NT2/D1 (cell line): ENCODE measurements at places on chromosomes 12 and 14.

DNA sequence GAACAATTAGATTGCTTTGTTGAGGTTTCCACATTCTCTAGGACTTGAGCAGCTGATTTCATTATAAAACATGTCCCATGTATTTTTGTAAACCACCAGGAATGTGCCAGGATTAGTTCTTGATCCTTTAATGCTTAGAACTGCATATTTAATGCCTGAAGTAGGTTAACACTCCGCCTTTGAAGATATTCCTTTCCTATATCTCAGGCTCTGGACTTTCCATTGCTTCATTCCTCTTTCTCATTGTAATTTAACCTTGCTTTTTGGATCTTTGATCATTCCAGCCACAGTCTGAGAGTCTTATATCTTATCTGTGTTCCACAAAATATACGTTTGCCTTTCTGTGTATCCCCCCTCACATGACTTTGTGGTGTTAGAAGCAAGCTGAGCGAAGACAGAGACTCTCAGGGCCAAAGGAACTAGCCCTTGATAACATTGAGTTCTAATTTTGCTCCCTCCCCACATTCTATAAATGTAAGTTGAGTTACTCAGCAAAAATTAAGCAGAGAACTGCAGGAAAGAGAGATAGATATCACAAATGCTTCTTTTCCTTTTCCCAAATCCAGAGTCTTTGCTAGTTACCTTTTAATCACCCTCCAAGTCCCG lies 2.4 kb upstream of the CLEC1B start:
- DNase-seq = no peak

DNA sequence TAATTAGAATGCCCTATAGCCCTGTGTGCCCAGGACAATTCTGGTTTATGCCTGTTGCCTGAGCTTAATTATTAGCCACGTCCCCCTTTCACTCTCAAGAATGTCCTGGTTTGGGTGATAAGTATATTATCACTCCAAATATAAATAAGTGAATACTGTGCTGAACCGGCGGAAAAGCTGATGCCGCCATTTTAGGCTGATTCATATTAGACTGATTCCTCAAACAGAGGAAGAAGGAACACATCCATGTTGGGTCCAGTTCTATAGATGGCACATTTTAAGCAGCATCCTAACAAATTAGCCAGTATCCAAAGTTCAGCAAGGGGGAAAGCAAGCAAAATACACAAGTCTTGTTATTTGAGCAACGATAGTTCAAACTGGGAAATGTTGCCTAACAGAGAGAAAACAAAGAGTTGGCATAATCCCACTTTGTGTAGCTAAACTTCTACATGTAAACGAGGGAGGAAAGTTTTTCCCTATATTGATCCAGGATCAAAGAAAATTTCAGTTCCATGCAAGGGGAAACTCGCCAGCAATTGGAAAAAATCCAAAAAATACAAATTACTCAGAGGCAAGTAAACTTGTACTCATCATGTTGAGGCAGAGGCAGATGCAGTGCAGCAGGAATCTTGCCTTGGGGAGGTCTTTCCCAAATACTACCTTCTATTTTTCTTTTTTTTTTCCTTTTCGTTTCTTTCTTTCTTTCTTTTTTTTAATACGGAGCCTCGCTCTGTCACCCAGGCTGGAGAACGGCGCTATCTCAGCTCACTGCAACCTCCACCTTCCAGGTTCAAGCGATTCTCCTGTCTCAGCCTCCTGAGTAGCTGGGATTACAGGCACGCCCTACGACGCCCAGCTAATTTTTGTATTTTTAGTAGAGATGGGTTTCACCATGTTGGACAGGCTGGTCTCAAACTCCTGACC lies 96.2 kb downstream of the ITPR2 start:
- DNase-seq = no peak

GRCh38 chr12:27140478-27140969 lies 58.1 kb upstream of the C12orf71 start:
- no peak for DNase-seq

GRCh38 chr14:99598774-99599173 lies 5.2 kb downstream of the CCDC85C start:
- no peak for DNase-seq

DNA sequence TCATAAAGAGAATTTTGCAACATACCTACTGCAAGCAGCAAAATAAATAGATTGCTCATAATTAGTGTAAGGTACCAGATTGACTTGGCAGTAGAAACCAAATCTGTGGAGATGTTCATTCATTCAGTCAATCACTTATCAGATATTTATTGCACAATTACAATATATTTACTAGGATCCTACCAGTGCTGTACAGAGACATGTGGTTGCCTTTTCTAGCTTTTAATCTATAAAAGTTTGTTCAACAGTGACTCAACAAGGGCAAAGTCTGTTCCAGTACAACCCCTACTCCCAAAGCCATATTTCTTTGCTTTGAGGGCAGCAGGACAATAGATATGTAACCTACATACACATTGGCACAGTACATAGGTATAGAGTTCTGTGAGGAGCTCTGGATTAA lies 27.3 kb downstream of the ABCD2 start:
- DNase-seq = no peak

DNA sequence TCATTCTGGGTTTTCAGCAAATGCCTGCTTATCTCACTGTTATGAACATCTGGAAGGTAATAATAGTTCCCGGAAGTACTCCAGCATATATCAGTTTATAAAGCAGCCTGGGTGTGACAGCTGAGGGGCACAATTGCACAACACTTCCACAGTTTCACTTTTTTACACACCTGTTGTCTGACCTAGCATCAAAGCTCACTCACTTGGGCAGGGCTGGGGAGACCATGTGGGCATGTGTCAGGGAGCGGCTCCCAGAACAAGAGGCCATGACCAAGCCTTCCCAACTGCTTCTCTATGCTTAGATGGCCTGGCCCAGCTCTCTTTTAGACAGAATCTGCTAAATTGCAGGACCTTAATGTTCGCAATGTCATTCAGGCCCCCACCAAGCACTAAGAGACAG lies 51.1 kb upstream of the RIC8B start:
- no peak for DNase-seq

GRCh38 chr12:108616941-108617858 lies 16.5 kb downstream of the SELPLG start:
- DNase-seq = no peak

DNA sequence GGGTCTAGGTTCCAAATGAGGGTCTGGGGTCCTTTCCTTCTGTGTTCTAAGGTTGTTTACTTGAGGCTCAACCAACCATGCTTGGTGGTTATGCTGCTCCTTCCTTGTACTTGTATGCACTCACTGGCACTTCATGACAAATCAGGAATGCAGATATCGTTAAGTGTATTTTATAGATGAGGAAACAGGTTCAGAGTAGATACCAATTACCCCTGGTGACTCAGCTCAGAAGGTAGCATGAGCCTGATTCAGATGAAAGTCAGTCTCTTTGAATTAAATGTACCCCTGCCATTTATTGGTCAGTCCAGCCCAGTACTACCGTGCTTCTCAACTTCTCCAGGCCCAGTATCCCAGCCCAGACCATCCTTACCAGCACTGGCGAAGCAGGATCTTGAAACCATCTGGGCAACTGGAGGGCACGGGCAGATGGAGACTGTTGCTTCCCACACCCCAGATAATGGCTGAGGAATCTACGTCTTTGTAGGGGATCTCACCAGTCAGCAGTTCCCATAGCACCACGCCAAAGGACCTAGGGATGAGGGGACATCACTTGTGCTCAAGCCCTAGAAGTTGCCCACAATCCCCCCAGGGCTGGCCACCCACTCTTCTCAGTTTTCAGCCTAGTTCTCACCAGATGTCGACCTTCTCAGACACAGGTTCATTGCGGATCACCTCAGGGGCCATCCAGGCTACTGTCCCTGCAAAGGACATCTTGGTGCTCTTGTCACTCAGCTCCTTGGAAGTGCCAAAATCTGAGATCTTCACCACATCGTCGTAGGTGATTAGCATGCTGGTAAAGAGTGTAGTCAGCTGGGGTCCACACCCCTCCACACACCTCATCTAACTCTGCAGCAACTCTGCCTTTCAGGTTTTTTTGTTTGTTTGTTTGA lies 14.3 kb downstream of the MAP3K12 start:
- DNase-seq = no peak

DNA sequence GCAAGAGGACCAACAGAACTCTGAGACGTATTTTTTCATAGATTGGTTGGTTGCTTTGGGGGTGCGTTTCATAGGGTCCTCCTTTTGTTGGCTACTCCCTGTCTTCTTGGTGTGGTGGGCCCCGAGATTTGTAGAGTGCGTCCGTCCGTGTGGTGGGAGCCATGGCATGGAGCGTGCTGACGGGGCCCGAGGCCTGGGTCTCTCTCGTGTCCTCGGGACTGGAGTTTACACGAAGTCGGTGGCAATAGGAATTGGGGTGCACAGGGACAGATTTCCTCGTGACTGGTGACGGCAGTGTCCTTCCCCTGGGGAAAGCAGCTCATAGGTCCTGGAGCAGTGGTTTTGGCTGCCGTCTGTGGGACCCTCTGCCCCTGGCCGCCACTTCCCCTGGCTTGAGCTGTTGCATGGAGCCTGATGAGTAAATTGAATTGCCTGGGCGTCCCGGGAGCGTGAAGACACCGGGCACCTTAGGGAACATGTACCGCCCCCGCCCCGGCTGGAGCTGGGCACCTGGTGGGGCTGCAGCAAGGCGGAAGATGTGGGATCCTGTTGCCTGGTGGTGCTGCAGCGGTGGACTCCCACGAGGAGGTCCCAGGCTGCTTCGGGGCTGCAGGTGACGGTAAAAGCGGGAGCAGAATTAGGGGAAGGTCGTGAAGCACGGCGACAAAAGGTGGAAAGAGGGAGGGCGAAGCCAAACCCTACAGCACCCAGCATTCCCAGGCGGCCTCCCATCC lies 153.7 kb upstream of the ALG10B start:
- DNase-seq = no peak

- DNase-seq = no peak
Observed at GRCh38 chr12:105600911-105601545, 270.5 kb downstream of the C12orf75 start.

DNA sequence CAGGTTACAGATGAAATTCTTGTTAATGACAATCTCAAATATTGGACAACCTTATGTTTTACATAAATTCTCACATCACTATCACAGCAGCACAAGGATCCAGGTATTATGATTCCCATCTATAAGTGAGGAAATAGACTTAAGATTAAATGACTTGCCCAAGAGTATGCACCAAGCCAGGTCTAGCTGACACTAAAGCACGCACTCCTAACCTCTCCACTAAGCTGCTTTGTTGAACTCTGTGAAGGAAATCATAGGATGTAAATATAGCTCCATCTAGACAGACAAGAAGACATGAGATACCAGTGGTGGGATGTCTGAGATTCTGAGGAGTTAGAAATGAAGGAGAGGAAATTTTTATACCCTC lies 87.9 kb downstream of the PHLDA1 start:
- DNase-seq = no peak

DNA sequence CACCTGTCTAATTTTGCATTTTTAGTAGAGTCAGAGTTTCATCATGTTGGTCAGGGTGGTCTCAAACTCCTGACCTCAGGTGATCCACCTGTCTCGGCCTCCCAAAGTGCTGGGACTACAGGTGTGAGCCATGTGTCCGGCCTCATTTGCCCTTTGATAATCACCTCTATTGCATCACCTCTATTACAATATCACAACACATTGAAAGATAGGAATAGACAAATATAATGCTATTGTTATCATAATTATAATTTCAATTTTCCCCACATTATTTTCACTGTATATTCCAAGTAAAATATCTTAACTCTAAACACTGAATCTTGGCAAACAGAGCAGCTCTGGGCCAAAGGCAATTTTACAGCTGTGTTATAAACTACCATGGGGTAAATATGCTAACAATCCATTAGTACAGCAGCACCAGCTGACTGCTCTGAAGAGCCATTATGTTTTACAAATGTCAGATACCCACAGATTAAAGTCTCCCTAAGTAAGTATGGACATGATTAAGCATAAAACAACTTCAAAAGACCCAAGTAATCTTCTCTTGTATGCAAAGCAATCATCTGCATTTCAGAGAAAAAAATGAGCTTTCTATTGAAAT lies 173.2 kb downstream of the MED13L start:
- DNase-seq = no peak

GRCh38 chr14:89428546-89429198 lies 11.6 kb upstream of the FOXN3 start:
- DNase-seq = no peak

GRCh38 chr12:93663006-93663728 lies 14.0 kb upstream of the CRADD start:
- DNase-seq = no peak

- DNase-seq = no peak
Observed at GRCh38 chr12:93214523-93215289, 163.0 kb upstream of the NUDT4 start.

GRCh38 chr12:110694330-110694901 lies 5.5 kb upstream of the HVCN1 start:
- DNase-seq = no peak

DNA sequence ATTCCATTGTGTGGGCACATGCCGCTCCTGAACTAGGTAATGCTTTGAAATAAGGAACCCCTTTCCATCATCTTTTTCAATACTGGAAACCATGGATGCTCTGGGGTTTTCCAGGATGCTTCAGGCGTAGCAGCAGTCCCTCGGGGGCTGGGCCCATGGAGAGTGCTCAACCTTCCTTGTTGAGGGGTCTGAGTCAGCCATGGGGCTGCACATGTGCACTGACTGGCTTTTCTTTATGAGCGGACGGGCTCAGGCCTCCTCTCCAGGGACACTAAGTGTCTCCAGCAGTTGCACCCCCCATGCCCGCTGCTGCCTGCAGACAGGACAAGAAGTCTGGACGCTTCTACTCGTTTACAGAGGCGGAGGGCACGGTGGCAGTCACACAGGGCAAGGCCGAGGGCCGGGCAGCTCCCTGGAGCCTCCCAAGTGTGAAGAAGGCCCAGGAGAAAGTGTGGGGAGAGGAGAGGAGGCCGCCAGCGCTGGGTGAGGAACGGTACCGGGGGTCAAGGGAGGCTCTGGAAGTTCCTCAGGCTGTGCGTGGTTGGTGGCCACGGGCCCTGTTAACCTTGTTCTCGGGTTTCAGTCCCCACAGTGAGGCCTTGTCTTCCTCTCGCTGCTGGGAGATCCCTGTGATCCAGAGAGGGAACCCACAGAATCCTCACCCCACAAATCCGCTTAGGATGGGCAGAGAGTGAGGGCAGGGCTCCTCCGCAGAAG lies 51.2 kb downstream of the TEAD4 start:
- no peak for DNase-seq

DNA sequence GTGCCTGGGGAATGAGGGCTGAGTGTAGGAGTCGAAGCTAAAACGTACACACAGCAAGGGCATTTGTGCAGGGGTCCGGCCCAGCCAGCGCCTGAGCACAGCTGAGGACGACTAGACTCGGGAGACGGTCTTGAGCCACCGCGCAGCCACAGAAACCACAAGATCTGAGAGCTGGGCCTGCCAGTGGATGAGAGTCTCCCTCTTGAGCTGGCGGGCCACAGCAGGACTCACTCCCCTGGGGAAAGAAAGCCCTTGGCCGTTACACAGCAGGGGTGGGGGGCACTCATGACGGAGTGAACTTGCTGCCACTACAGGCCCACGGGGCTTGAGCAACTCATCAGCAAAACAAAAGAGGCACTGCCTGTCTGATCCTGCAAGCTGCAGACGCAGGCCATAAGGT lies 23.0 kb downstream of the STX2 start:
- DNase-seq = no peak

DNA sequence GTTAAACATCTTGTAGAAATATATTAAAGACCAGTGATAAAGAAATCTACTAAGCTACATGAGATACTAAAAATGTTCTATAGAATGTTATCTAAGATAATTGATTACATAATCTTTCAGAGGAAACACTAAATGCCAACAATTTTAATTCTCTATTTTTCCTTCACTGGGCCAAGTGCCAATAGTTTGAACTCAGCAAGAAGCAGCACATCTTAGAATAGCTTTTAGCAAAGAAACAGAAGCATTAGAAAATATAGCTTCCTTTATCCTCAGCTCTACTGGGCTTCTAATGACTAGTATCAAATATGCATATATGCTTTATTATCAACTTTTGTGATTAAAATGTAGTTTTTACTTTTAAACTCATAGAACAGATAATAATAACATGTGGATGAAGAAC lies 461.4 kb upstream of the USP15 start:
- no peak for DNase-seq
